ENCODE measurements at places on chromosomes 5 and 9. TPM values are rescaled to one million over a fixed set of nuclear protein-coding genes. Genes with fewer than 3 reads are reported as not detected.
A peak's percentile ranks its signal among the peaks of the same experiment; 100 is the strongest.

Gene FAM221B
- total RNA-seq = not detected

Gene PRDM9
- total RNA-seq = not detected

Gene RAD50
- total RNA-seq = 38.3 TPM

Gene FYB1
- 0.02 TPM for total RNA-seq

Gene KYAT1
- 11.7 TPM for total RNA-seq

Gene IPPK
- 17.4 TPM for total RNA-seq

Gene RAD1
- total RNA-seq = 38.0 TPM

Gene OTULINL
- total RNA-seq = 0.35 TPM

Gene ADGRD2
- not detected for total RNA-seq

Gene TPM2
- 40.7 TPM for total RNA-seq

Gene TMOD1
- total RNA-seq = 1.9 TPM

Gene PFN3
- not detected for total RNA-seq

Gene CDC14B
- total RNA-seq = 16.0 TPM

DNA sequence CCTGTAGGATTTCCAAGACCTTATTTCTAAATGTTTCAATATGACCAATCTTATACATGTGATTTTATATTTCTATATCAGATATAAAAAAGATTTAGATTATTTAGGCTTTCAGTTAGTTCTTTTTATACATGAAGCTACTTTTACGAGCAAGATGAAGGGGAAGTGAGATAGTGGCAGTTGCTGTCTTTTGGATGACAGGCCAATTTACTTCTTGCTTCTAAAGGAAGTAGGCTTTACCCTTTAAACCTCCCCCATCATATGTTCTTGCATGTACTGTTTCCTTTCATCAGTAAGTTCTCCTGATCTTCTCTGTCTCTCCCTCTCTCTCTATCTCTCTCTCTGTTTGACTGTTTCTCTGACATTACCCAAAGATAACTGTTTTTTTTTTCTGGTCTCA lies 4.0 kb upstream of the TYRP1 start:
- DNase-seq = no peak

DNA sequence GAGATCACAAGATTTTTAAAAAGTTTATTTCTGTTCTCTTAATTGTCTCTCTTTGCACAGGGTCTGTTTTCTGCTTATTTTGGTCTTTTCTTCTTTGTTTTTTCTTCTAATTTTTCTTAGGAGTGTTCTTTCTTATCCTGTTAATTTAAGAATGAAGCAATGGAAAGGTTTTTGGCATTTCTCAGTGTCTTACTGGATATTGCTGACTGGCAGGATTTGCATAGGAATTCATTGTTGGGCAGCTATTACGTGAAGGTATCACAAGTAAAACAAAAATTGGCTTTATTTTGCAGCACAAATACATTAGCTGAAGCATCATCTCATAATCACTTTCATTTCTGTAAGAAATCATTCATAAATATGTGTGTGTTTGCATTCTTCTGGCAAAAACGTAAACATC lies 566.9 kb upstream of the CDH6 start:
- DNase-seq = no peak

- DNase-seq = no peak
Observed at GRCh38 chr5:38782180-38782835, 63.5 kb upstream of the OSMR start.

GRCh38 chr9:86605303-86605702 lies 251.1 kb upstream of the TUT7 start:
- no peak for DNase-seq

DNA sequence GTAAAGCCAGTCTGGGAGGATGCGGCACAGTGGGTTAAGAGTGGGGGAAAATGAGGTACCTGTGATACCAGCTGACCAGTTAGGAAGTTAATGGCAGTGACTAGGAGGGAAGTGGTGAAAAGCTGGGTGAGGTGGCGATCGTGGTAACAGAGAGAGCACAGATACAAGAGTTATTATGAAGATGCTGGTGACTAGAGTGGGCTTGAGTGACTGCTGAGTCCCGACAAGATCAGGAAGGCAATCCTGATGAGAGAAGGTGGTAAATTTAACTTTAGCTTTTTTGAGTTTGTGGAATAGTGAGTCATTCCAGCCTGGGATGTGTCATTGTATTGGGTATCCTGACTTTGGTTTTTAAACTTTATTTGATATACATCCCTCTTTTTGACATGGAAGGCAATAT lies 38.8 kb downstream of the CMYA5 start:
- DNase-seq = no peak

DNA sequence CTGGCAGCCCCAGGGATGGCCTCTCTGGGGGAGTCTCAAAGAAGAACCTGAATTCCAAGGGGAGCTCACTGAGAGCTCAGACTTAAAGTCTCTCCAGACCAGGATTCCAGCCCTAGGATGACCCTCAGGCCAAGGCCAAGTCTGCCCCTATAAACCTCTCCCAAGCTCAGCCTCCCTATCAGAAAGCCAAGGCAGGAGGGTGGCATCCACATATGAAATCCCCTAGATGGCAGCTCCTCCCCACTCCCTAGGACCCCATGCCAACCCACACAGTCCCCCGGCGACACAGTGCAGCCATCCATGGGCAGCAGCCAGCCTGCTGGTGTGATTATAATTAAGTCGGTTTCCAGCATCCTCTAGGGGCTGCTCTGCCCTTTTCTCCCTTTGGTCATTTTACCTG lies 269.9 kb downstream of the CDK5RAP2 start:
- no peak for DNase-seq

- no peak for DNase-seq
Observed at GRCh38 chr5:172818081-172818480, 16.0 kb upstream of the ERGIC1 start.

DNA sequence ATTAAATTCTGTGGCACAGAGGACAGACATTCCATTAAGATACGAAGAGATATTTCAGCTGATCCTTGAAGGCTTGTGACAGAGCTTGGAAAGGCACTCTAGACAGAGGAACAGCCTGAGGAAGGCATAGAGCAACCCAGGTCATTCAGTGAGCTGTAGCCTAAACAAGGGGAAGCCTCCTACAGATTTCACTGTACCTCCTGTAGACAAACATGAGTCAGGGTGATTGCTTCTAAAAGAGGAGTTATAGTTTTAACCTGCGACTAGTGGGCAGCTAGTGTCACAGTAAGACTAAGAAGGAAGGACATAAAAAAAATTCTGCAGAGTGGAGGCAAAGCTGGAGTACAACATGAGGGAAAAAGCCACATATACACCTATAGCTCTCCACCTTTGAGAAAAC lies 43.5 kb upstream of the ANKDD1B start:
- DNase-seq = no peak

DNA sequence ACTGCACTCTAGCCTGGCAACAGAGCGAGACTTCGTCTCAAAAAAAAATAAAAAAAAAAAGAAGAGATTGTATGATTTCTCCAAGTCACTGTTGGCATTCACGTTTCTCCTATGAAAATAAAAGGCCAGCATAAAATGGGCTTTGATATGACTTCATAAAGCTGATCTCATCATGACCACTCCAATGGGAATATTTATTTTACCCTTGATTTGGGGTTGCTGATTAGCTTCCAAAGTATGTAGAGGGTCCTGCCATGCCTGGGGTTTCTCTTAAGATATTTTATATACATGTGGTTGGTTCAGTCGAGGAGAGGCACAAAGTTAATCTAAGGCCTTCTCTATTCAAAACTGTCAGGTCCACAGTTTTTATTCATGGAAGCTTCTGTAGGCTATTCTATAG lies 247.0 kb upstream of the TNC start:
- DNase-seq = no peak

- peak; percentile 19 for DNase-seq
Observed at GRCh38 chr9:123863164-123863855, 66.6 kb downstream of the DENND1A start.

GRCh38 chr9:135478829-135479468 lies 633 bp upstream of the PPP1R26 start:
- no peak for DNase-seq

GRCh38 chr5:146188358-146188757 lies 5.9 kb upstream of the LARS1 start:
- DNase-seq = no peak

- no peak for DNase-seq
Observed at GRCh38 chr5:35457912-35458823, 159.5 kb upstream of the SPEF2 start.

- no peak for DNase-seq
Observed at GRCh38 chr5:140996060-140996459, 29.8 kb downstream of the PCDHAC2 start.

DNA sequence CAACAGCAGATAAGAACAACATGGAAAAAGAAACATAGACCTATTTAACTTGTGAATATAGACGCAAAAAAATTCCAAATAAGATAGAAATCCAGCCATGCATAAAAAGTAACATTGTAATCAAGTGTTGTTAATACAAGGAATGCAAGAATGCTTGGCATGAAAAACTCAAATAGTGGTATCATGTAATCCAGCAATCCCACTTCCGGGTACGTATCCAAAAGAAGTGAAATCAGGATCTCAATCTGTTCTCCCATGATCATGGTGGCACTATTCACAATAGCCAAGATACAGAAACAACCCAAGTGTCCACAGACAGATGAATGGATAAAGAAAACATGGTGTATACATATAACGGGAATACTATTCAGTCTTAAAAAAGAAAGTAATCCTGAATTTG lies 437.4 kb downstream of the ARHGEF28 start:
- no peak for DNase-seq

- DNase-seq = no peak
Observed at GRCh38 chr9:113302792-113303418, at the start of gene RNF183. Gene RNF183, minus strand, starts transcription at chr9:113303376. Its CDS starts 5,192 bp downstream, at chr9:113298184.

- no peak for DNase-seq
Observed at GRCh38 chr9:15287309-15287708, 19.7 kb downstream of the TTC39B start.

GRCh38 chr5:54529565-54529964 lies 12.0 kb downstream of the SNX18 start:
- DNase-seq = no peak

DNA sequence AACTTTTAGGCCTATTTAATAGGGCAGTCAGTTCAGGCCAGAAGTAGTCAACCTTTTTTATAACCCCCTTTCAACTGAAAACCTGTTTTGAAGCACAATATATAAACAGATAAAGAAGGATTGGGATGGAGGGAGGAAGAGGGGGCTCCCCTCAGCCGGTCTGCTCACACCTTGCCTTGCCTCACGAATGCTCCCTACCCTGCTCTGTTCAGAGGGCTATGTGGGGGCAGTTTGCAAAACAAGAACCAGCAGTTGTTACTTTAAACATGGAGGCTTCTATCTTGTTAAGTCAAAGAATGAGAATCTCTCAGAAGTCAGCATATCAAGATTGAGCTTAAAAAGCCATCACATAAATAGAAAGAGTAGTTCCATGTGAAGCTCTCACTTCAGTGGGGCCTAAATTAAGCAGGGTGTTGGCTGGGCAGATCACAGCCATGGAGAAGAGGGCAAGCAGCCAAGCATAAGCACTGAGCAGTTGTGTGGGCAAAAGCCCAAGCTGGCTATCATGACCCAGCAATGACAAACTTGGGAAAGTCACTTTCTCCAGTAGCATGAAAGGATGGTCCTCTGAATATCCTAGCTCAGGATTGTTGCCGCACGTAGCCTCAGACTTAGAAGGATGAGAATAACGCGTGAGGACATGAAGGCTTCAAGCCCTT lies 70.6 kb downstream of the ALDH1A1 start:
- DNase-seq = no peak

DNA sequence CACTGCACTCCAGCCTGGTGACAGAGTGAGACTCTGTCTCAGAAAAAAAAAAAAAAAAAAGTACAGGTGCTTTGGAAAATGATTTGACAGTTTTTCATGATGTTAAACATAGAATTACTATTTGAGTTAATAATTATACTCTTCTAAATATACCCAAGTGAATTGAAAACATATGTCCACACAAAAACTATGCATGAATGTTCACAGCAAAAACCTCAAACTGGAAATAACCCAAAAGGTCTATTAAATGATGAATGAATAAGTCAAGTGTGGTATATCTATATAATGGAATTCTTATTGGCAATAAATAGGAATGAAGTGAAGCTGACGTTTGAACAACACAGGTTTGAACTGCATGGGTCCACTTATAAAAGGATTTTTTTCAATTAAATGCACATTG lies 207.2 kb upstream of the DAB2 start:
- DNase-seq = no peak

DNA sequence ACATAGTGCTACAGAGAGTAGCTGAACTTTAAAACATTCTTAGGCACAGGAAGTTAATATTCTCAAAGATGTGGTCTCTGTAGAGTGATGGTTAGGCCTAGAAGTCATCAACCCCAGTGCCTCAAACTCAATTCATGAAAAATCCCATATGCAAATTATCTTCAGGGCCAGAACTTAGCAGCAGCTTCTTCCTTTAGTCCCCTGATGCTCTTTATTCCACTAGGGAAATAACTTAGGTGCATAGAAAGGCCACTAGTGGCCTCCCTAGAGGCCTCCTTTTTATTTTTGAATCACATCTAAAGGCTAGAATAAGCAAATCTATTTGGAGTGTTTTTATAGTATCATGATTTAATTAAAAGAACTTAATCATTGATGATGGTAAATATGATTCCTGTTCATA lies 88.3 kb downstream of the GIN1 start:
- DNase-seq = no peak

DNA sequence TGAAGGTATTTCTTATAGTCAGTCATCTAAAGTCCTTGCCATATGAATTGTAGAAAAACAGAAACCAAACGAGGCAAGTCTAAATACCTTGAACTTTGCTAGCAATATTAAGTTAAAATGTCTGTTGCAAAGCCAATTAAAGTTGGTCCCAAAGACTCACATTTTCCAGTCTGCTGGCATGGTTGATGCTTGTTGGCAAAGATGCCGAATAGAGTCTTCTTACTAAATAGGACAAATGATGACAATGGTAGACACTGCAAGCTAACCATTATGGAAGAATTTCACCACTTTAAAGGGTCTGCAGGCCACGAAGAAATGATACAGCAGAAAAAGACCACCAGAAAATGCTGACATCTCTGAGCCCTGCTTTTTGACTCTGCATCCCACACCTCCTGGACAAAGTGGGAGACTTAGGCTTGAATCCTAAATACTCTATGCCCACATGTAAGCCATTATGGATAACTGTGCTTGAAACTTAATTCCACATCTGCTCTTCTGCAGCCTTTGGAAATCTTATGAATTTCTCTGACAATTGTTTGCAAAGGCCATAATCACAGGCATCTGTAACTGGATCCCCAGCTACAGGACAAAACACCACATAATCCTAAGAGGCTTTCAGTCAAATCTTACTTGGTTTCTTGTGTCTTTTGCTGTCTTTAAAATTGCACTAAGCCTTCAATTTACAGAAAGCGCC lies 61.3 kb downstream of the LHFPL2 start:
- DNase-seq = no peak

- no peak for DNase-seq
Observed at GRCh38 chr5:62600560-62601252, 22.1 kb downstream of the LRRC70 start.

- no peak for DNase-seq
Observed at GRCh38 chr9:133913571-133914369, 78.4 kb downstream of the VAV2 start.

- no peak for DNase-seq
Observed at GRCh38 chr9:130117816-130118632, 54.2 kb upstream of the NCS1 start.

- DNase-seq = no peak
Observed at GRCh38 chr5:95029569-95030366, 255.1 kb downstream of the MCTP1 start.

- no peak for DNase-seq
Observed at GRCh38 chr9:29214690-29215253, 1641.5 kb upstream of the C9orf72 start.
